Cerebellar nuclear complex (tissue), 1 donor: ENCODE measurements at places on chromosomes 11 and 22.

DNA sequence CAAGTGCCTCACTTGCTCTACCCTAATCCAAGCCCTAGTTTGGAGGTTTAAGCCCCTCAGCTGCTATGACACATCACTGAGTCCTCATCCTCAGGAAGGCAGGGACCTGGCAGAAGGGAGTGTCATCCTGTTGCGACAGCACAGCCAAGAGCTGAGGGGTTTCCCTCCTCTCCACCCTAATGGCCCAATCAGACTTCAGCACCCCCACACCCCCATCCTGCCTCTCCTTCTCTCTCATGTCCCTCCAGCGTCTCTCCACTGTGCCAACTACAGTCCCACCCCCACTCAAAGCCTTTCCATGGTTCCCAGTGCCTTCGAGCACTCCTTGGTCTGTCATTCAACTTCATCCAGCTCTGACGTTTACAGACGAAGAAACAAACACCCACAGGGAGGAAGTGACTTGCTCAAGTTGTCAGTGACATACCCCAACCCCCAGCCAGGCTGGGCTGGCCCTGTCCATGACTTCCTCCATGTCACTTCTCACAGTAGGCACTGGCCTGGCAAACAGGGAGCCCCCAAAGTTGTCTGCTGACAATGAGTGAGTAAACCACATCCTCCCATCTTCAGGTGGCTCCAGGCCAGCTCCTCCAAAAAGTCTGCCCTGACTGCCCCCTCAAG is 15.6 kb downstream of the ARAP1 start:
- no peak for DNase-seq

DNA sequence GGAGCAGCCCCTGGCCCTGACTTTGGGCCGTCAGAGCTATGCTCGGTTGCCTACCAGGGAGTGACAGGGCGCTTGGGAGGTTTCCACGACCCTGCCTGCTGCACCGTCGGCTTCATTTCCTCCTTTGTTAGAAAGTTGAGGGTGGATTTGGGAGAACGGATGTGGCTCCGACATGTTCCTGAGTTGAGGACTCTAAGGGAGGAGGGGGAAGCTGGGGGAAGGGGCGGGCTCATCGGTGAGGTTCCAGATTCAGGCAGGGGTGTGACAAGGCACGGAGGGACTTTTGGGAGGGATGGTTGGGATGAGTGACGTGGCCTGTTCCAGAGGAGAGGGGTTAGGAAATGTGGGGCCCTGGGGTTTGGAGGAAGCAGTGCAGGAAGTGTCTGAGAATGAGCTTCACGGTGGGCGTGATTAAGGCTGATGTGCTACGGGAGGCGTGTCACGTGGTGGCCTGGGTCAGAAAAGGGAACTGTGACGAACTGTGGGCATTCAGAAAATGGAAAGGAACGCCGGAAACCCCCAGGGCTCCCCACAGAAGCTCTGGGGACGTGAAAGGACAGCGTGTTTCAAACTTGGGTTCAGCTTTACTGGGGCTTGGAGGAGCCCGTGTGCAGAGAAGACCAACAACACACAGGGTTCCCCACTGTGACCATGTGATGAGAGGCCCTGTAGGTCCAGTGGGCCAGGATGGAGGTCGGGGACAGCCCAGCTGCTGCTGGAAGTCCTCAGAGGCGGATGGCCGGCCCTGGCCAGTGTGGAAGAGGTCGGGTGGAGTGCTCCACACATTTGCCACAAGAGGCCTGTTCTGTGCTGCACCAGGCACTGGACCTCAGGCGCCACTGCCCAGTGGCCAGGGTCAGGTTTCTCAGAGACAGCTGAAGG is 2.8 kb downstream of the PARVB start:
- no peak for DNase-seq

DNA sequence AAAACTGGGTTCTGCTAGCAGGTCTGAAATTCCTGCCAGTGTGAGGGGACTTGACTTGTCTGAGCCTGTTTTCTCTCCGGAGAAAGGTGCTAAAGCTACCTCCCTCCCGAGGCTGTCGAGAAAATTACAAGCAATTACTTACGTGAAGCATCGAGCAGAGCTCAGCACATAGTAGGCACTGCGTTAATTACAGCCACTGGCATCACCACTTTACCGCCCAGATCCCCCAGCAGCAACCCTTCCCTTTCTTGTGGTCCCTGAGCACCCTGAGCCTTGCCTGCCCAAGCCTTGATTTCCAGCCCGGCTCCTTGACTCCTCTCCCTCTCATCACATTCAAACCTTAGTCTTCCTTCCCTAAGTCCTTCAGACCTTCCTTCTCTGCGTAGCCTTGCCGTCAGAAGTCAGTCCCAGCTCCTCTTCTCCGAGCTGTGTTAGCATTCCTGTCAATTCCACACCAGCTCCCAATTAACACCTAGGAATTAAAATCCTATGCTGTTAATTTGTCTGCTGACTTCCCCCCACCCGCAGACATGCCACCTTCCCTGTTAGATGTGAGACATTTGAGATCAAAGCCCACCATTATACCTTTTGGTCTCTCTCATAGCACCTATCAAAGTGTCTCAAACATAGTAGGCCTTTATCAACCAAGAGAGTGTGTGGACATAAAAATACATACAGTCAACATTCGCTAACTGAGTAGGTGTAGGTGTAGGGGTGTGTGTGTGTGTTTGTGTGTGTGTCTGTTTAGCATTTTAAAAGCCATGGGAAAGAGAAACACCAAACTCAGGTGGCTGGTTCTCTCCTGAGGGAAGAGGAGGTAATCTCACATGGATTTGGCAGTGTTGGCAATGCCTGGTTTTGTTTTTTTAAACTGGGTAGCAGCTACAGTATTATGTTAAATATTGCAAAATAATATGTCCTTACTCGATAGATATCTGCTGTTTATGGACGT is 2.8 kb upstream of the KCNJ5 start:
- DNase-seq = no peak

- DNase-seq = no peak
These were observed 8.6 kb upstream of the RELT start for GRCh38 chr11:73367482-73368024.

- no peak for DNase-seq
These were observed 12.6 kb upstream of the TFIP11 start for GRCh38 chr22:26524870-26525269.

DNA sequence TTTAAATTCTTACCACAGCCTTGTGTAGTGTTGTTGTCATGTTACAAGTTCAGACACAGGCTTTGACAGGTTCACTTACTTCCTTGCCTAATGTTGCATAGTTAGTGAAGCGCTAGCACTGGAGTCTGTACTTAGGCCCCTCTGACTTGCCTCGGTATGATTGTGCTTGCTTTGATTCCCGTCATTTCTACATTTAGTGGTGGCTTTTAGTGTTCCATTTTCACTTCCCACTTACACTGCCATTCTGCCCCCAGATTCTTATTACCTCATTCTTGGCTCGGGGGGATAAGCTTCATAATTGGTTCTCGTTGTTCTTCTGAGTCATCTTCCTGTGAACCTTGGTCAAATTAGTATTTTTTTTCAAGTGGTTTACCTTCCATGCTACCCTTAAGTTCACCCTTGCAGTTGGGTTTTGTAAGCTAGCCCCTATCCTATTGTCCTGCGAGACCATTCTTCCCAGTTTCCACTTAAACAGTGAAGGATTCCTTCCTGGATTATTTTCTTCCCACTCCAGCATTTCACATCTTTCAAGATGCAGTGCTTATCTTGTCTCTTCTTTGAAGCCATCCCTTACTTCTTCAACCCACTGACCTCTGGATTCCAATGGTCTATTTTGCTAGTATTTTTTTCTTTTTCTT is 68.7 kb downstream of the DDX10 start:
- DNase-seq = no peak
